ENCODE measurements at places on chromosomes 4 and X. TPM values are rescaled to one million over a fixed set of nuclear protein-coding genes. Genes with fewer than 3 reads are reported as not detected.

CC2D2A gene
- 4.8 TPM for total RNA-seq

ABCE1 gene
- total RNA-seq = 24.5 TPM

HERC5 gene
- total RNA-seq = 1.7 TPM

ATG4A gene
- 21.4 TPM for total RNA-seq

RBMX2 gene
- total RNA-seq = 13.0 TPM

GRCh38 chr4:13088726-13089658 is 395.1 kb downstream of the RAB28 start:
- DNase-seq = no peak

GRCh38 chrX:155873188-155873587 is 8.0 kb upstream of the VAMP7 start:
- DNase-seq = no peak

GRCh38 chrX:82757614-82758013 is 750.5 kb upstream of the POU3F4 start:
- DNase-seq = no peak

GRCh38 chrX:9537781-9538180 is 72.9 kb downstream of the TBL1X start:
- DNase-seq = no peak

DNA sequence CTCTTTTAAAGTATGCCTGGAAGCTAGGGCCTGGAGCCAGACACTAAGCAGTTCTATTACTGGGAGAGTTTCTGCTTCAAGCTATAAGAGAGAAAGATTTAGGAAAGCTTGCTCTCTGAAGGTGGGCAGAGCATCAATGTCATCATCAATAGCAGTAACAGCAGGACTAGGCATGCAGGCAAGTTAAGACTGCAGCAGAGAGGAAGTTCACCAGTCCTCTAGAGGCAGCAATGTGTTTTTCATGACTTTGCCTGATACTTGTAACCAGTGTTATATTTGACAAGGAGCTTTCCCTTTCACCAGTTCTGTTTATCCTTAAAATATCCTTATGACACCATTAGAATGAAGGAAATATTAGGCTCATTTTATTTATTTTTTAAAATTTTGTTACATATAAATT is 237.9 kb downstream of the KCTD8 start:
- no peak for DNase-seq

DNA sequence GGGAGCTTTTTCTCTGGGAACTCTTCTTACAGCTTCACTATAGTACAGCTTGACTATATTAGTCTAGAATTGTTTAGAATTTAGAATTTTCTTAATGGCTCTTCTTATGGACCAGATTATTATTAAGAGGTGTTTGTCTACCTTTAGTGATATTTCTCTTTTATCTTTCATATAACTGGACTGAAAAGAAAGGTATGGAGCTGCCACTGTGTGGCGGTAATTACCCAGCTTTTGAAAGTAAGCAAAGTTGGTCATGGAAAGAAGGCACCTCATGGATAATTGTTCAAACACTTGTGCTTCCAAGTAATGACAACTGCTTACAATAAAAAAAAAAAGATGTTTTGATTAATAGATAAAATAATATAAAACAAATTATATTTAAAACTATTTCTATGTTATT is 1112.5 kb downstream of the TECRL start:
- DNase-seq = no peak

DNA sequence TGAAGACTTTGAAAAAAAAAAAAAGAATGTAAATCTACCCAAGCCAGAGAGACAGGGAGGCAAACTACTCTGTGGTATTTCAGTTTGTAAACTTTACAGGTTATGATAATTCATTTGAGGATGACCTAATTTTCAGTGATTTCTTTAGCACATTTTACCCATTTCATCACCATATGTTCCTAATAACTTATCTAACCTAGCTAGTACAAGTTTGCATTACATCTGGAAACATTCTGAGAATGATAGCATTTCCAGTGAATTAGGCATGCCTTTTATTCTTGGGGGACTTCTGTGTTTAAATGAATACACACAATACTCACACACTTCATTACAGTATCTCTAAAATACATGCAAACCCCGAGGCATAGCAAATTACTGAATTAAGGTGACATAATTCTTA is 1055.5 kb downstream of the PCDH18 start:
- DNase-seq = no peak

DNA sequence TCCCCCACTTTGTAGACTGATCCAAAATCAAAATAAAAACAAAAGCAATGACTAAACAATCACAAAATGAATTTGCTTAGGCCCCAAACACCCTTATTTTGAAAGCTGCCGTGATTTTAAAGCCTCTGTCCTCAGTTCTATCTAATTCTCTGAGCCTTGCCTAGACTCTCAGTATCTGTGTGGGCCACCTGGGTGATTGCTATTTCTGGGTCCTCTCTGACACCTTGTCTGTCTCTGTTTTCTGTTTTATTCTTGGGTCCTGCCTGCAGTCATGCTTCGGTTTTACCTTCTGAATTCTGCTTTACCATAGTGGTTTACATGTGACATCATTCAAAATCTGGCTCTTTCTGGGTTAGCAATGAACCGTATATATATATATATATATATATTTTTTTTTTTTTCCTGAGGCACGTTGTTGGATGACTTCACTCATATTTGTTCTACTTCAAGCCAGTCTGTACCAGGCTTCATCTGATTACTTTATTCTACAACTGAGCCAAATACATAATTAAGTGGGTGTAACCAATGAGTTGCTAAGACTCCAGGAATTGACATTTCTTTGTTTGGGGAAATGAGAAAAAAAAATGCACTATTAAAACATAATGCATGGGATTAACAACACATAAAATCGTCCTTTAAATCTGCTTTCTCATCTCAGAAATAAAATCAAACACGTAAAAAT is 710.7 kb upstream of the SLIT2 start:
- DNase-seq = no peak

DNA sequence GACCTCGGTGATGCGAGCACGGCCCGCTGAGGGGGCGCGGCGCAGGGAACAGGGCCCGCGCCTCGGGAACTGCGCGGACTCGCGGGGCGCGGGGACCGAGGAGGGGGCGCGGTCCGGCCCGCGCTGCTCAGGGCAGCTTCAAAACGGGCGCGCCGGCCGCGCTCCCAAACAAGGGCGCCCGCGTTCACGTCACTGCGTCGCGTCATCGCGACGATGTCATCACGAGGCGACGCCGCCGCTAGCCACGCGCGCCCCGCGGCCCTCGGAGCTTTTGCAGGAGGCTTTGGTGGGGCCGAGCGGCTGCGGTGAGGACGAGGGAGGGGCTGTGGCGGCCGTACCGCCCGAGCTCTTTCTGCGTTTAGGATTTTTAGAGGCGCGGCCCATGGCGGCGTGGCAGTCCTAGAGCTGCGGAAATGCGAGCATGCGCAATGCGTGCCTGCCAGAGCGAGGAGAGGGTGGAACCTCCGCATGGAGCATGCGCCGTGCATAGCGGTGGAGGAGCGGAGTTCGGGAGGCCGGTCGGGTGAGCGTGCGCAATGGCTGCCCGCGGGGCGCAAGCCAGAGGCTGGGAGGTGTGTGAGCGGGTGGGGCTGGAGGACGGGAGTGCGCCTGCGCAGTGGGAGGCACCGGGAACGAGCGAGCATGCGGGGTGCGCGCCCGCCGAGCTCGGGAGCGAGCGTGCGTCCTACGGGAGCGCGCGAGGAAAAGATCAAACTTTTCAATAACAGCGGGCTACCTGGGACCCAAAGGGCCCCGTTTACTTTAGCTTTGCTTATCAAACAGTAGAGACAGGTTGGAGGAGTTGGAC is at the start of gene PPP2R3B:
Gene PPP2R3B (minus strand): TSS at position 140 of the 808 bp plus-strand sequence. CDS start 216 bp downstream, outside the sequence.
- peak; percentile 99 for DNase-seq

- DNase-seq = no peak
Measured at GRCh38 chr4:46992338-46992737, 1.0 kb downstream of the GABRA4 start.
